ENCODE measurements at places on chromosomes 13 and 19.

DNA sequence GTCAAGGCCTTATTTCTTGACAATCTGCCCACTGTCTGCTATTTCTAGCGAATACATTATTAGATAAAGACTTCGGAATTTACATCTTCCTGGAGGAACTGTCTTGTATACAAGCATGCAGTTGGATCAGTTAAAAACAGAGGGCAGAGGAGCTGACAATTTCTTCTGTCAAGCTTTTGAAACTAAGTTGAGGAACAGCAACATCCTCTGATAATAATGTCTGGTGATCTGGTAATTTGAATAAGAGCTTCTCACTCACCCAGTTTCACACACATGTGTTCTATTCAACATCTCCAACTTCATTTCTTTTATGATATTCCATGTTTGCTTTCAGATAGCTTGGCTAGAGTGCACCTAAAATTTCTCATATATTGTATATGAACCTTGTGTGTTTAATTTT lies 50.2 kb downstream of the MTMR6 start:
- DNase-seq = no peak

DNA sequence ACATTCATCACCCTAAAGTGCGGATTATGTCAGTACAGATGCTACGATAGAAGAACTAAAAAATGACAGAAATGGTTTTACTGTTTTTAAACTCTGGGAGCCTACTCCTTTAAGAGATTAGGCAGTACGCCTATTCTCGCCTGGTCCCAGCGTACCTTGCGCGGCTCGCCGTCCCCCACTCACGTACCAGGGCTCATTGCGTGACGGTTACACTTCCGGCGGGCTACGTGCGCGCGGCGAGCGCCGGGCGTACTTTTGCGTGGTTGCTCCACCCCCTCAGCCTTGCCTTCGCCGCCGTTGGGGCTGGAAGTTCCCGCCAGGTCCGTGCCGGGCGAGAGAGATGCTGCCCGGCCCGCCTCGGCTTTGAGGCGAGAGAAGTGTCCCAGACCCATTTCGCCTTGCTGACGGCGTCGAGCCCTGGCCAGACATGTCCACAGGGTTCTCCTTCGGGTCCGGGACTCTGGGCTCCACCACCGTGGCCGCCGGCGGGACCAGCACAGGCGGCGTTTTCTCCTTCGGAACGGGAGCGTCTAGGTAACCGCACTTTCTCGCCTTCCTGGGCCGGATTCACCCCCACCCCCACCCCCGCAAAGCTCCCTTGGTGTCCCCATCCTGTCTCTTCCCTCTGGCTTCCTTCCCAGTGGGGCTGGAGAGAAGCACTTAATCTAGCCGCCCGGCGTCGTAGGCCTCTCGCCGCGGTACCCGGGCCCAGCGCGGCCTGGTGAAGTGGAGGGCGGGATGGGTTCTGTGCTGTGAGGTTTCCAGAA lies at the start of gene NUP58:
TSS of gene NUP58 (plus strand) at position 279 of the 767 bp plus-strand sequence. CDS start at position 428, 149 bp downstream.
- peak; percentile 91 for DNase-seq

DNA sequence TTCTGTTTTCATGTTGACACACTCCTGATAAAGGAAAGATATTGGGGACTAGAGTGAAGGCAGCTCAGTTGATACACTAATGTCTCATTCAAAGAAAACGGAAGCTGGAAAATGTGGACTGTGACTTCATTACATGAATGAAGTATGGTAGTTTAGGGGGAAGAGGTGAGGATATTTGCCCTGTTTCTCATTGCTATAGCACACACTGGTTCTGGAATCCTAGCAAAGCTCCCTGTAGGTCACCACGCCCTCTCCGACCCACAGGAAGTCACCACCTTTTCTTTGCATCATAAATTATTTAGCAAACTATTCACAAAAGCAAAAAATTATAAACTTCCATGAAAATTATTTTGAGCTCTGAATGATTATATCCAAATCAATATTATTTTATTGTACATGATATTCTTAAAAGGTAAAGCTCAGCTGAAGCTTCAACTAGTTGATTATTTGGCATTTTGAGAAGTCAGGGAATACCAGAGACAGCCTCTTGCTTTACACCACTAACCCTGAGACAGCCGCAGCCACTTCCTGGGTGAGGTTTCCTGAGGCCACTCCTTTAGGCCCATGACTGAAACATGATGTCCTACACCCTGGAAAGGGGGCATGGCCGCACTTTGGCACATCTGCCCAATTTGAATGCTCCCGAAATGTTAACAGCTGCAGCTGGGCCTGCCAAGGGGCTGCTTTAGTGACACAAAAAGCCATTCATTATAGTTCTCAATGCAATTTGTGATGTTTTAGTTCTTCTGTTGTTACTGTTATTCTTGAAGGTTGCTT lies 50.0 kb upstream of the WDFY2 start:
- peak; percentile 28 for DNase-seq

DNA sequence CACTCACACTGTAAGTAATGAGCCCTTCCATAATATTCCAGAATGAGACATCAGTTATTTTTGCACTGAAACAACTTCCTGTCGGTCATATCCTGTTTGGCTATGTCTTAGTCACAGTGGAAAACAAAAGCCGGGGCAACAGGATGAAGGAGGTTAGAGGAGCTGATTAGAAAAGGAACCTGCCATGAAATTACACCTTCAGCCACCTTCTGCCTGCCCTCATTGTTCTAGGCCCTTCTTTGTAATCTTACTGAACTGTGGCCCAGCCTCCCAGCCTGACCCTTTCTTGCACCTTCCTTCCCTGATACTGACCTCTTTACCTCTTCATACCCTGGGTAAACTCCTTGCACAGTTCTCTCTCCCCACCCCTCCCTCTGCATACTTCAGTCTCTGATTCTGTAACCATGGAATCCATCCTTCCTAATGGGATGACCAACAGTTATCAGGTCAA lies 67.3 kb downstream of the DOCK9 start:
- peak; percentile 26 for DNase-seq

- DNase-seq = no peak
These were observed 13.2 kb downstream of the C19orf44 start for GRCh38 chr19:16509141-16510061.
